Activated T-cell treated with anti-CD3 and anti-CD28 coated beads, Interleukin-2, amount 50 U/mL, for 24 hours (primary cell): ENCODE measurements at places on chromosomes 2 and 18.

- DNase-seq, result no peak
Observed at GRCh38 chr2:188269004-188269403, 22.7 kb upstream of the GULP1 start.

GRCh38 chr2:47741101-47741500 is 41.8 kb upstream of the MSH6 start:
- no peak for DNase-seq

DNA sequence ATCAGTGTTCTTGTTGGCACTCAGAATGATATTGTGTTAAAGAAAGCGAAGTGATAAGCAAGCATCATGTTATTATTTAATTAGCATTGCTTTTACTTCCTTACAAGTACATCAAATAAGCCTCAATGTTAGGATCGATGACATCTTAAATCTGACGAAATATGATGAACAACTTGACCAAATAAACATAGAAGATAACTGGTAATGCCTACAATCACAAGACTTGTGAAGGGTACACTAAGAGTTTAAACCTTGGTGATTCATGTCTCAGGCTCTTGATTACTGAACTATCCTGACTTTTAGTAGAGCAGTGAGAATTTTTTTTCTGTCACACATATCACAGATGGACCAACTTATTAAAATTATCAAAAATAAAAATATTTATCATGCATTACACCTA is 500.8 kb upstream of the ZEB2 start:
- DNase-seq, result no peak

DNA sequence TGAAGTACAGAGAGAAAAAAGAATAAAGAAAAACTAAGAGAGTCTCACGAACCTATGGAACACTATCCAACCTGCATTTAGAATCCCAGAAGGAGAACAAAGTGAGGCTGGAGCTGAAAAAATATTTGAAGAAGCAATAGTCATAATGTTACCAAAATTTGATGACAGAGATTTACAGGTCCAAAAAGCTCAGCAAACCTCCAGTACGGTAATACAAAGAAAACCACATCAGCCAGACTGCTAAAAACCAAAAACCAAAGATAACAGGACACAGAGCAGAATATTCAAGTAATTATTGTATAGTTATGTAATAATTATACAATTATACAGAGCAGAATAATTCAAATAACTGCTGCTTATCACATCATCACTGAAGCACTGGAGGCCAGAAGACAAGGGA is 23.7 kb downstream of the ATL2 start:
- no peak for DNase-seq

DNA sequence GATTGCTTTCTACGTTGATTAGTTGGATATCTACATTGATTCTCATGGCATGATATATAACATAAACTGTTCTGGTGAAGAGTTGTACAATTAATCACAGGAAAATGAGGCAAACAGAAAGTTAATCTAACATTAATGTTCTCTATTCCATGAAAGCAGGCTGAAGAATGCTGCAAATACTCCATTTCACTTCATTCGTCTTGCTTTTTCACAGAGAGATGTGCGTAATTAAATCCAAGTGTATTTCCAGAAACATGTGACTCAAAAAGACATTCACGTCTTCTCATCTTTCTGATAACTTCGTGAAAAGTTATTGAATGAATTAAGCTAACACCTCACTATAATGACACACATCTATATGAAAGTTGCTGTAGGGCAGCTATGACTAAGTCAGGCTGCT is 1471.5 kb downstream of the DPP10 start:
- DNase-seq, result no peak

DNA sequence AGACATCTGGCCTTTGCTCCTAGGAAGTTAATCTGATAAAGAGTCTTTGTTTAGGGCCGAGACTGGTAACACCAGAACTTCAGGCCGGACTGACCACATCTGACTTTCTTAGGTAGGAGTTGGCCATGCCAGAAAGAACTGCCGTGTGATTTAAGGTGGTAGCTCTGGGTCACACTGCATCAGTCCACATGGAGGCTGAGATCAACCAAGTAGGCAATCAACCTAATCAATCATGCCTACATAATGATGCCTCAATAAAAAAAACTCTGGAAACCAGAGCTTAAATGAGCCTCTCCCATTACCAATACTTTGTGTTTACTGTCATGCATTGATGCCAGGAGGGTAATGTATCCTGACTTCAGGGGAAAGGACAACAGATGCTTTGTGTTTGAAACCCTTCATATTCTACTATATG is 44.1 kb upstream of the ORC2 start:
- no peak for DNase-seq

- no peak for DNase-seq
Observed at GRCh38 chr2:223740679-223741078, 96.7 kb downstream of the AP1S3 start.

- no peak for DNase-seq
Observed at GRCh38 chr2:64114063-64114911, 29.9 kb downstream of the PELI1 start.

DNA sequence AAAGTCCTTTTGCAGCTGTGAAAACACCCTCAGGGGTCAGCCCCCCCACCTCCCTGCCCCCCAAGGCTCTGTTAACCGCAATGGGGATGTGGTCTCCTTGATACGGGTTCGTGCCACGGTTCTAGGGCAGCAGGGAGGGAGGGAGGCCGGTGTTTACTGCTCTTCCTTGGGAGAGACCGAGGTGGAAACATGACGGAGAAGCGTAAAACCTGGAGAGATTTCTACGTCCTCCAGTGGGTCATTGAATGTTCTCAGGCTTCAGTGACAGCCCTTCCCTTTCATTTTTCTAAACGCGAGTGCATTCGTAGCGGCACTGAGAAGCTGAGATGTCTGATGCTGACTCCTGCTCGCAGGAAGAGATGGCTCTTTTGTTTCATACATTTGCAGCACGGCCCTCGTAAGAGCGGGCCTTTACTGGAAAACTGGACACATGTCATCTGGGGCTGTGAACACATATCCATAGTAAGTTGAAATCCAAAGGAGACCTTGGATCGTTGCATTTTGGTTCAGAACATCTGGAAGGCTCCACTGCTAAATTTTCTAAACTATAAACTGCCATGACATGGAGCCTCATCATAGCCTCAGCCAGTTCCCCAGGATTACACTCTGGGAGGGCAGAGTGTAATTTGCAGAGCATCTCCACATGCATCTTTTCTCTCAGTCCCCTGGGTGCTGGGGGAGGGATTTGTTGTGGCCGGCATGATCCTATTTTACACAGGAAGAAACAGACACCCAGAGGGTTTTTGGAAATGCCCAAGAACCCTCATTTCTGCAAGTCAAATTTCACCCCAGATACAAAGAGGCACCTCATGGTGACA is 40.6 kb upstream of the HDAC4 start:
- DNase-seq, result no peak

- DNase-seq, result no peak
Observed at GRCh38 chr2:36539631-36540030, 58.3 kb downstream of the FEZ2 start.

GRCh38 chr2:106541333-106541732 is 54.2 kb downstream of the CD8B2 start:
- no peak for DNase-seq

DNA sequence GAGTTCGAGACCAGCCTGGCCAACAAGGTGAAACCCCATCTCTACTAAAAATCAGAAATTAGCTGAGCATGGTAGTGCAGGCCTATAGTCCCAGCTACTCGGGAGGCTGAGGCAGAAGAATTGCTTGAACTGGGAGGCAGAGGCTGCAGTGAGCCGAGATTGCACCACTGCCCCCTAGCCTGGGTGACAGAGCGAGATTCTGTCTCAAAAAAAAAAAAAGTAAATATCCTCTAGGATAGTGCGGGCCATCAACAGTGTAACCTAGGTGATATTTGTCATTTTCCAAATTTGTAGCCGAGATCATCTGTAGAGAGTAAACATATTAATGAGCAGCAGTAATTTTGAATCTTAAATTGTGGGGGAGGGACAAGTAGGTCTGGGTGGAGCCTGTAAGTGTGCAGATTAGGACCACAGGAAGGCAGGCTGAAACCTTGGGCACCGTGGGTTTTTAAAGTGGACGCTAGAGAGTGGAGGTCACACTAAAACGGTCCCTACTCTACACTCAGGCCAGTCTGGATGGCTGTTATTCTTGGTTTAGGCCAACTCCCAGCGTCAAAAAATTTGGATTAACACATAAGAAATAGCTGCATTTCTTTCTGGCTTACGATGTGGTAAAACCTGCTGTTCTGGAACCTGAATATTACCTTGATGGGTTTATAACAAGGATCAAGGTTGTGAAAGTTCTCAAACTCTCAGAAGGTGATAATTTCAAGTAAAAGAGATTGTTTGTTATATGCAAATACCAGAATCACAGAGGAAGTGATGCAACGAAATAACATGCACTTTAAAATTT is 22.7 kb upstream of the TET3 start:
- no peak for DNase-seq

- DNase-seq, result no peak
Observed at GRCh38 chr2:60247471-60247870, 306.0 kb downstream of the BCL11A start.

GRCh38 chr2:218709908-218710307 is 727 bp upstream of the TTLL4 start:
- DNase-seq, result no peak

DNA sequence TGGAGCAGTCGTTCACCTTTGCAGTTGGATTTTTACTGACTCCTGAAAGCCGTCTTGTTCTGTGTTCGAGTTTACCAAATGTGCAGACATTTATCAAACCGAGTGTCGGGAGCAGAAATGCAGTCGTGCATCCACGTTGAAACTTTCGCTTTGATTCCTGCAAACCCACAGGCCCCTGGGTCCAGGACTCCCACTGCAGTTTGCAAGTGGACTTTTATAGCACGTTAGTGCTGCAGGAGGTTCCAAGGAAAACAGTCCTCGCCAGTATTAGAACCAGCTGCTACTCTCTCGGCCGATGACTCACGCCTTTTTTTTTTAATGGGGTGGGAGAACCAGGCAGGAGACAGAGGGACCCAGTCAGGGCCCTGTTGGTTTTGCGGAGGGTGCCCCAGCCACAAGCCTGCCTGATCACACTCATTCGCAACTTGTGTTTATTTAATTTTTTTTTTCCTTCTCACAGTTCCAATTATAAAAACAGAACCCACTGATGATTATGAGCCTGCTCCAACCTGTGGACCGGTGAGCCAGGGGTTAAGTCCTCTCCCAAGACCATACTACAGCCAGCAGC is 90.1 kb downstream of the NFATC1 start:
- DNase-seq, result no peak

DNA sequence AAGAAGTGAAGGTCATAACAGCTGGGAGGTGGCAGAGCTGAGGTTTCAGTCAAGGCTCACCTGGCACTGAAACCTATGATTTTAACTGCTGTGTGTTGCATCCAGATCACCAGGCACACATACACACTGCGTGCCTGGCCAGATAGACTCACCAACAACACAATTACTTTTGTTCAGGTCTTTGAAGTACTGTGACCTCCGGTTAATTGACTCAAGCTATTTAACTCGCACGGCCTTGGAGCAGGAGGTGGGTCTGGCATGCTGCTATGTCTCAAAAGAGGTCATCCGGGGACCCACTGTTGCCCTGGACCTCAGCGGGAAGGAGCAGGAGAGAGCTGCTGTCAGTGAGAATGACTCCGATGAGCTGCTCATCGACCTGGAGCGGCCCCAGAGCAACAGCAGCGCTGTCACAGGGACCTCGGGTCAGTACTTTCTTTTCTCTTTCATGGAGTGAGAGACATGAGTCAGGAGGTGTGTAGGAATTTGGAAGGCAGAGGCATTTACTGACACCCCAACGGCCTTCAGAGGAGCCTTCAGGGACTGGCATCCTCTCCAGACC is 104.1 kb downstream of the ESCO1 start:
- DNase-seq, result no peak

GRCh38 chr2:233047667-233048066 is 12.5 kb upstream of the INPP5D start:
- no peak for DNase-seq

DNA sequence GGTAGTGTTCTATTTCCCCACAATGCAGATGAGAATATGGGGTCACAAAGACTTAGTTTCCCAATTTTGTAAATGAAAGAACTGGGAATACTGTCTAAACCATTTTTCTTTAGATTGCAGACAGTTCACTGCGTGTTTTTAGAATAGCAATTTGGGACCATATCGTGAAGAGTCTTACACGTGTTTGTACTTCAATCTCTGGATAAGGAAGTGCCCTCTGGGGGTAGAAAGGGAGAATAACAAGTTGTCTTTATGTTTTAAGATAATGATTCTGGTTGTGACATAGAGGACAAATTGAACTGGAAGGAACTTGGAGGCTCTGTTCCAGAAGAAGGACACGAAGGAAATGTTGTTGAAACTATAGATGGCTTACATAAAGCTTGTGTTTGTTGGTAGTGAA is 457.7 kb downstream of the CBLN2 start:
- no peak for DNase-seq

DNA sequence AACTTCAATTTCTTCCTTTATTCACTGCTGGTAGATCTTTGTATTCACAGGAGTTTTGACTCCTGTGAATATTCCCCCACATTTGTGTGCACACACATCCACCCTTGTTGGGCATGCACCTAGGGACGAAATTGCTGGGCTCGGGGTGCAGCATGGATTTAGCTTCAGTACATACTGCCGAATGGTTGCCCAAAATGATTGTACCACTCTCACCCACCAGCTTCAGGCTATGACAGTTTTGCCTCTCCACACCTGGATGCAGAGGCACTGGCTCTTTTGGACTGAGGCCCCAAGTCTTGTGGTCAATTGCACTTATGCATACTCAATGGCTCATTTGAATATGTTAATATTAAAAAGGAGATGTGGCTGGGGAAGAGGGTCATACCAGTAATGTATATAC is 65.1 kb upstream of the ODC1 start:
- DNase-seq, result no peak

DNA sequence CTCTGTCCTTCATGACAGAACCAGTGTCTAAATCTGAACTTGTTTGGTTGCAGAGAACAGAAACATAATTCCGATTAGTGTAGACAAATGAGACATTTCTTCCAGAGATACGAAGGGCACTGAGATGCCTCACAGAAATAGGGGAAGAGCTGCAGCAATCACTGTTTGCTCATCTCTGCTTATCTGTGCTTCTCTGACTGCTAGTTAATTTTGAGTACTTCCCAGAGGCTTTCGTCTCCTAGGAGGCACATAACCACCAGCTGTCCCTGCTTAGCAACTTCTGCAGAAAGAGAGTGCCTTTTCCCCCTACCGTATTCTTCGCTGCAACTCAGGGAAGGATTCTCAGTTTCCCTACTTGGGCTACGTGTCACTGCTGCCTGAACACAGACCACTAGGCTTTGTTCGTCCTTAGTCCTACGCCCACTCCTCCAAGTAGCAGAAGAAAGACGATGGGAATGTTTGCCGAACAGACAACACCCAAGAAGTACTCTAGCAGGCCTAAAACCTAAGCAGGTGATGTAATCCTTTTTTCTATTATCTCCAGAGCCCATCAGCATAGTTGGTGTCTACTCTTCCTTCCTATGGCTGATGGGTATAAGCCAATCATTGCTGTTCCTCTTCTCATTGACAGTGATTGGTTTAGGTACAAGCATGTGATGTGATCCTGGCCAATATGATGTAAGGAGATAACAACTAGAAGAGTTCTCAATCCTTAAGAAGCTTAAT is 63.6 kb downstream of the TNP1 start:
- DNase-seq, result no peak

DNA sequence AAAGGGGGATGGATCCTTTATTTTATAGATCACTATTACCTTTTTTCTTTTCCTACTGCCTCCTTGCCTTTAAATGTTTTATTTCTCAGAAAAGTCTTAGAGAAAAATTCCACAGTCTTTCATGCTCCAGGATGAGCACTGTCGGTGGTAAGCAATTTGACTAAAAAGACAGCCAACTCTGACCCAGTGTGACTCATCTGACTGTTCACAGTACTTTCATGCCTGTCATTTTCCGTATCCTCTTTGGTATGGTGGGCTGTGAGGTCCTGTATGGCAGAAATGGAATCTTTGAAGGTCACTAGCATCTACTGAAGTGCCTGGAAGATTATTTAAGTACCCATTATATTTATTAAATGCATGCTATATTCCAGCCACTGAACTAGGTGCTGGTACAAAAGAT is 2.1 kb upstream of the RFTN2 start:
- DNase-seq, result no peak
